ENCODE measurements at places on chromosomes 12 and 14. TPM values are rescaled to one million over a fixed set of nuclear protein-coding genes. Genes with fewer than 3 reads are reported as not detected.

The TOMM20L gene
- total RNA-seq = not detected

The HOXC10 gene
- not detected for total RNA-seq

The SERPINA5 gene
- 0.12 TPM for total RNA-seq

The PTPRQ gene
- total RNA-seq = 0.08 TPM

The FAR2 gene
- total RNA-seq = 2.2 TPM

The LMNTD1 gene
- not detected for total RNA-seq

The GSG1 gene
- 1.2 TPM for total RNA-seq

The RHOJ gene
- 10.5 TPM for total RNA-seq

The ACOT6 gene
- not detected for total RNA-seq

The GNB3 gene
- 1.7 TPM for total RNA-seq

The WNT1 gene
- not detected for total RNA-seq

The IFT81 gene
- 9.4 TPM for total RNA-seq

The GPR84 gene
- not detected for total RNA-seq

The DICER1 gene
- 18.8 TPM for total RNA-seq

The COX8C gene
- total RNA-seq = not detected

The PTPRB gene
- total RNA-seq = 19.1 TPM

The ARHGAP9 gene
- total RNA-seq = 0.30 TPM

The TSHR gene
- not detected for total RNA-seq

The NELL2 gene
- total RNA-seq = not detected

The ACSS3 gene
- 3.2 TPM for total RNA-seq

The STXBP6 gene
- 13.2 TPM for total RNA-seq

The PPHLN1 gene
- total RNA-seq = 84.1 TPM

The CCDC197 gene
- not detected for total RNA-seq

The ZNF891 gene
- total RNA-seq = 0.94 TPM

The SERPINA4 gene
- total RNA-seq = not detected

The WNT5B gene
- 28.5 TPM for total RNA-seq

The KLHL33 gene
- total RNA-seq = 0.23 TPM

The SIRT4 gene
- total RNA-seq = 1.5 TPM

The TMPRSS12 gene
- not detected for total RNA-seq

The ANO4 gene
- total RNA-seq = 0.08 TPM

The EML1 gene
- total RNA-seq = 117 TPM

The TBC1D30 gene
- 0.08 TPM for total RNA-seq

The MYF6 gene
- not detected for total RNA-seq

The C12orf50 gene
- not detected for total RNA-seq

The UBR7 gene
- total RNA-seq = 34.0 TPM

The DLST gene
- total RNA-seq = 31.5 TPM

The ARHGDIB gene
- total RNA-seq = 3.9 TPM

The ZFC3H1 gene
- total RNA-seq = 17.6 TPM

The CRIP2 gene
- total RNA-seq = 148 TPM

The RPS6KA5 gene
- total RNA-seq = 0.59 TPM

The NKX2-8 gene
- total RNA-seq = not detected

The MYF5 gene
- total RNA-seq = not detected

The SCFD1 gene
- total RNA-seq = 99.6 TPM

The NOS1 gene
- not detected for total RNA-seq

The FAM181A gene
- total RNA-seq = not detected

The FSCB gene
- not detected for total RNA-seq

The PTPRR gene
- 0.94 TPM for total RNA-seq

The HOXC6 gene
- 0.35 TPM for total RNA-seq

The PLEKHH1 gene
- total RNA-seq = 0.12 TPM

The ISM2 gene
- total RNA-seq = not detected

The MYL2 gene
- total RNA-seq = not detected

The SLC17A8 gene
- total RNA-seq = not detected

The NT5DC3 gene
- 3.6 TPM for total RNA-seq

The ITPK1 gene
- total RNA-seq = 19.9 TPM
